Astrocyte (in vitro differentiated cells and primary cell): ENCODE measurements at places on chromosomes 11 and 22. TPM values are rescaled to one million over a fixed set of nuclear protein-coding genes. Genes with fewer than 3 reads are reported as not detected.

Gene CHKA
- total RNA-seq: 23.6 and 37.7 TPM in 2 replicates

Gene PARVG
- total RNA-seq: 0.23 TPM in 1 of 2 replicates, not detected in the other

Gene OVOL1
- total RNA-seq: 0.22 and 1.0 TPM in 2 replicates

Gene C22orf42
- total RNA-seq: not detected in 2 replicates

Gene FAM111B
- 0.72 and 0.95 TPM in 2 replicates for total RNA-seq

Gene LDHAL6A
- not detected in 2 replicates for total RNA-seq

Gene PKDREJ
- total RNA-seq: not detected in 2 replicates

- no peak for DNase-seq
These were observed 619.7 kb downstream of the BRD1 start for GRCh38 chr22:49208004-49208402.

DNA sequence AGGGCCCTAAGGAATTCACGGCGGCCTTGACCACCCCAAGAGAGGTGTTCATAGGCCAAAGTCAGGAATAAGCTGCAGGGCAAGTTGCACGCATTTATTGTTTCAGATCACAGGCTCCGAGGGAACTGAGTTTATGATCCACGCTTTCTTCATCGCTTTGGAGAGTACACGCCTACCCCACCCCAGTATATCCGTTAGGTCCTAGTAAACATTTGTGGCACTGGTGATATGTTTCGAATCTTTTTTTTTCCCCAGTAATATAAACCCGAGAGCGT is 805 bp downstream of the GANAB start:
- no peak for DNase-seq

DNA sequence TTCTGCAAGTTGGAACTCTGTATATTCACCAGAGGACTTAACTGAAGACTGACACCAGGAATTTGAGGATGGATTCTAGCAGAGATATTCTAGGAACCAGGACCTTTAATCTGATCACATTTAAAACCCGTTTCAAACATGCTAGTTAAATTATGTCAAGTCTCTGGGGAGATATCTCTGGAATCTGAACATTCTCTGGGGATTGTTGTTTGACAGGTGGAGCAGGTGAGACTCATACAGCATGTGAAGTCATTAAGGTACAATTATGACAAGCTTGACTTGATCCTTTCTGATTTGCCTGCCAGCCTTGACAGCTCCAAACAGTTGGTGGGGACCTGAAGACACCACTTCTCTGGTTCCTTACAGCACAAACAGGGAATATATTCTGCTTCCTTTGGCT is 100.3 kb downstream of the FAT3 start:
- no peak for DNase-seq

DNA sequence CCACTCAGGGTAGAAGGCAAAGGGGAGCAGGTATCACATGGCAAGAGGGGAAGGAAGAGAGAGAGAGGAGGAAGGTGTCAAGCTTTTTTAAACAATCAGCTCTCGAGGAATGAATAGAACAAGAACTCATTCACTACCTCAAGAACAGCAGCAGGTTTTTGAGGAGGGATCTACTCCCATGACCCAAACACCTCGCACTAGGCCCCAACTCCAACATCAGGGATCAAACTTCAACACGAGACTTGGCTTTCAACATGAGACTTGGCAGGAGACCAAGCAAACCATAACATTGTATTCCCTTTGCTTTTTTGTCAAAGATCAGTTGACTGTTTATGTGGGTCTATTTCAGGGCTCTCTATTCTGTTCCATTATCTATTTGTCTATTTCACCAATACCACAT is 26.9 kb upstream of the APOBEC3A start:
- DNase-seq: no peak
